Ureter (tissue), 1 donor: ENCODE measurements at places on chromosomes 6 and 20. TPM values are rescaled to one million over a fixed set of nuclear protein-coding genes. Genes with fewer than 3 reads are reported as not detected.
A peak's percentile ranks its signal among the peaks of the same experiment; 100 is the strongest.

PABPC1L gene
- 79.4 TPM for total RNA-seq

RGL2 gene
- 163 TPM for total RNA-seq

- no peak for DNase-seq
Observed at GRCh38 chr6:19665613-19665909, 171.6 kb upstream of the ID4 start.

KCNG1 gene
- 22.4 TPM for total RNA-seq

GGTLC1 gene
- not detected for total RNA-seq

DNA sequence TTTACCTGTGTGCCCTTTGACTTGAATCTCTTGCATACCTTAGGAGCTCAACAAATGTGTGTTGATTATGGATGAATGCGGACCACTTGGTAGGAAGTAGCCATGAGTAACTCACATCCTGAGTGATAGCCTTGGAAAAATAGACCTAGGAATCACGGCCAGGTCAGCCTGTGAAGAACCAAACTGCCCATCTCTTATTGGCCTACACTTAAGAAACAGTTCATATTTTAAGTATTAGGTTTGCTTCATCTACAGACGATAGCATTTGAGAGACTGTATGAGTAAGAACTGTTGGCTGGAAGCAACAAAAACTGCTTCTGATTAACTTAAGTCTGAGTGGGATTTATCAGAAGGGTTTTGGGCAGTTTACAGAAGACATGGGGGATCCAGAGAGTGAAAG lies 320.1 kb upstream of the PRND start:
- DNase-seq: no peak

DNA sequence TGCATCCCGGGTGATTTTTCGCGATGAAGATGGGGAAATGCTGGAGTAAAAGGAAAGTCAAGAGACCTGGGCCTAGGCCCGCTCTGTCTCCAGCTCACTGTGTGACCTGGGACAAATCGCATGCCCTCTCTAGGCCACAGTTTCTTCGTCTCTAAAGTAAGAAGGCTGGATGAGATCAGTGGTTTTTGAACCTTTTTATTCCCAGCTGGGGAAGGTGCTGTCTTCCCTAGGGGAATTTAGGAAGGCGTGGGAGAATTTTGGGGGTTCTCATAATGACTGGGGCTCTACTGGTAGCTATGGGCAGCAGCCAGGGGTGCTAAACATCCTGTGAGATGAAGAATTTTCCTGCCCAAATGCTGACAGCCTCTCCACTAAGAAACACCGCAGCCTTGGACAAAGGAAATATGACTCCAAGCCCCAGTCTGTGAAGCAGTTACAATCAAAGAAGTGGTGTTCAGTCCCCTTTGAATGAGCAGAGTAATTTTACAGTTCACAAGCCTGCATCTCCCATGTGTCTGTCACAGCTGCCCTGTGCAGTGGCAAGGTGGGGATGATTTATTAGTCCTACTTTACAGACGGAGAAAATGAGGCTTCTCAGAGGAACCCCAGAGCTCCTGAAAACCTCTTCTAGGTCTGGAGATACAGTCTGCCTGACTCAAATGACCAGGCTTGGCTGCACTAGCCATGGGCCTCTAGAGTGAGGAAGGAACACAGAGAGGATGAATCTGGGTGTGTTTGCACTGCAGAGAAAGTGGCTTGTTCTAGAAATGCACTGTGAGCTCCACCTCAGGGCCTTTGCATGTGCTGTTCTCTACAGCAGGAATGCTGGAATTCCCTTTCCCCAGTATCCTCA lies 57.2 kb downstream of the RAB44 start:
- no peak for DNase-seq

DNA sequence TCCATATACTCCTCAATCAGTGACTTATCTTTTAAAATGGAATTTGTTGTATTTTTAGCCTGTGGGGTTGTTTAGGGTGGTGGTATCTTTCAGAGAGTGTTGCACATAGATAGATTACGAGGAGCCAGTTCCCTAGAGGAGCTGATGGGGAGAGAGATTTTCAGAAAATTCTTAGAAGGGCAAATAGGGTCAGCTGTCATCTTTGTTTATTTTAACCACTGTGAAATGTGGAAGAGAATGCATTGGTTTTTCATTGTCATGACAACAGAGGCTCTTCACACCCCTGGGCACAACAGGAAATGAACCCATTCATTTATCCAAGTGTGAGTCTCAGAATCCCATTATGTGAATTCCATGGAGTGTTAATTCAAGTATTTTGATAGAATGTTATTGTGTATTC lies 188.4 kb downstream of the JARID2 start:
- DNase-seq: no peak

GRCh38 chr20:63014710-63015109 lies 7.9 kb upstream of the BHLHE23 start:
- no peak for DNase-seq

- no peak for DNase-seq
Observed at GRCh38 chr6:133887156-133887879, 1.6 kb upstream of the TCF21 start.

OLIG3 gene
- total RNA-seq: not detected

GRCh38 chr20:62346398-62347150 lies 20.5 kb downstream of the LAMA5 start:
- DNase-seq: no peak

GRCh38 chr20:41045671-41046070 lies 17.0 kb downstream of the TOP1 start:
- DNase-seq: no peak

GRCh38 chr6:25156123-25156522 lies 123.1 kb upstream of the CARMIL1 start:
- no peak for DNase-seq

DNA sequence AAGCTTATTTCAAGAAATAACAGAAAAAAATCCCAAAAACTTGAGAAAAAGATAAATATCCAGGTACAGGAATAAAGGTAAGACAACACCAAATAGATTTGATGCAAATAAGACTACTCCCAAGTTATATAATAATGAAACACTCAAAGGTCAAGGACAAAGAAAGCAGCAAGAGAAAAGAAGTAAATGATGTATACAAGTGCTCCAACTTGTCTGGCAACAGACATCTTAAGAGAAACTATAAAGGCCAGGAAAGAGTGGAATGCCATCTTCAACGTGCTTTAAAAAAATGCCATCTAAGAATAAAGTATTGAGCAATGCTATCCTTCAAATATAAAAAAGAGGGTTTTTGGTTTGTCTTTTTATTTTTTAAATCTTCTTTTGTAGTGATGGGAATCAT lies 54.2 kb downstream of the REV3L start:
- no peak for DNase-seq

ZBTB2 gene
- 16.6 TPM for total RNA-seq

- no peak for DNase-seq
Observed at GRCh38 chr20:11195899-11196558, 522.2 kb upstream of the JAG1 start.

DNA sequence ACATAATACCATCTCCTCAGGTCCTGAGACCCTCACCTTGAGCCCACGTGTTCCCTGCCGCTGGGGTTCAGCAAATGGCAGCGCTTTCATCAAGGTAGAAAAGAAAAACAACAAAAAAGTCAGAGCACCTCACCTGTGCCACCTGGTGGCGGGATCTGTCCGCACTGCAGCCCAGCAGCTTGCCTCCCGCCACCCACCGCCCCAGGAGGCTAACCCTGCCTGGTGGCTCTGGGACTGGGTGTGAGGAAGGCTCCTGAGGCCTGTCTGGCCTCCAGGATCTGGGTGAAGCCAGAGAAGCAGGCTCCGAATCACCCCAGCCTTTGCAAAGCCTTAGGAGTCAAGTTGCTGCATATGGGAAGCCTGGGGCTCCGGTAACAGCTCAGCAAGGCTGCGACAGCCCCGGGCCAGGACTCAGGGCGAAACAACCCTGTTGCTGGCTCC lies 270.8 kb downstream of the BMP7 start:
- DNase-seq: no peak

- no peak for DNase-seq
Observed at GRCh38 chr20:1422753-1423152, 29.9 kb upstream of the FKBP1A start.

DNA sequence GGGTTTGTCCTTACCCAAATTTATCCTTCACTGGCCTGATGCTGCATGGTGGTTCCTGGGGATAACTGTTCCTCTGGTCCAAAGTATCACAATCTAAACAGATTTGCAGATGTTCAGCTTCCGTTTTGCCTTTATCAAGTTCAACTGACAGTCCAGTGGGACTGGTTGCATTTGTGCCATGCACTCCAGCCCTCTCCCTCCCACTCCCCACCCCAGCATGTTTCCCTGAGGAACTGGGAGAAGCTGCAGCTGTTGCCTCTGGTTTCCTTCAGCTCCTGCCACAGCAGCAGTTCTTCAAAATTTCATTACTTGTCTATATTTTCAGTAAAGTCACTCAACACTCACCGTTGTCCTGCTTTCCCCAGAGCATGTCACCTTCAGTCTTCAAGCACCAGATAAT lies 39.5 kb upstream of the KIF16B start:
- no peak for DNase-seq

GRCh38 chr6:138765896-138766655 lies 7.5 kb upstream of the CCDC28A start:
- no peak for DNase-seq

GRCh38 chr6:16078064-16078463 lies 50.8 kb upstream of the MYLIP start:
- no peak for DNase-seq

GRCh38 chr20:46151936-46152335 lies 33.8 kb downstream of the CD40 start:
- no peak for DNase-seq

TUBB2B gene
- 2.8 TPM for total RNA-seq

SOBP gene
- 12.6 TPM for total RNA-seq

DNA sequence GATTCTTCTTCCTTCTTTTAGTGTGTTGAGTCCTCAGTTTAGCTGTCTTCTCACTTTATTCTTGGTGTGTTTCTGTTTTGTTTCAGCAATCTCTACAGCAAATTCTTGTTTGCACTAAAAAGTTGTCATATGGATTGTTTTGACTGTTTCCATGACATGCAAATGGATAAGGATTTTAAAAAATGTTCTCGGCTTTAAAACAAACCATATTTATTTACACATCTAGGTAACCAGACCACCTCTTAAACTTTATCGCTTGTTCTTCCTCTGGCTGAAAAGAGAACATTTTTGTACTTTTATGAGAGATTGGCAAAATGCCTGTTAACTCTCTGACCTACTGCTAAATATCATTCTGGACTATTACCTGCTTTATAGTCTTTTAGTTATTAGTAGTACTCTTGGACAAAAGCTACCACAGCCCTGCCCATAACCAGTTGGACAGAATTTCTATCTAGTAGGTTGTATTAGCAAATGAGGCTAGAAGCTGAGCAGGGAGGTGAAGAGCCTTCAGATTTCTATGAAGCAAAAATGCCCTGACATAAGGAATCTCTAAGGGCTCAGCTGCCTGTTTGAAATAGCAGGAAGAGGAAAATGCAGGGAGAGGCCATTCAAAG lies 268.3 kb downstream of the CD109 start:
- DNase-seq: no peak

- no peak for DNase-seq
Observed at GRCh38 chr20:31452575-31452974, 12.1 kb downstream of the DEFB123 start.

- no peak for DNase-seq
Observed at GRCh38 chr20:52481443-52481842, 289.9 kb upstream of the ZFP64 start.

- no peak for DNase-seq
Observed at GRCh38 chr20:56316051-56316450, 42.7 kb upstream of the FAM210B start.

GRCh38 chr20:58565461-58566175 lies 50.4 kb upstream of the APCDD1L start:
- no peak for DNase-seq

PSMB9 gene
- 20.1 TPM for total RNA-seq

- DNase-seq: no peak
Observed at GRCh38 chr20:37570419-37570818, 42.7 kb upstream of the BLCAP start.

POPDC3 gene
- not detected for total RNA-seq

BIRC7 gene
- 0.60 TPM for total RNA-seq

DNA sequence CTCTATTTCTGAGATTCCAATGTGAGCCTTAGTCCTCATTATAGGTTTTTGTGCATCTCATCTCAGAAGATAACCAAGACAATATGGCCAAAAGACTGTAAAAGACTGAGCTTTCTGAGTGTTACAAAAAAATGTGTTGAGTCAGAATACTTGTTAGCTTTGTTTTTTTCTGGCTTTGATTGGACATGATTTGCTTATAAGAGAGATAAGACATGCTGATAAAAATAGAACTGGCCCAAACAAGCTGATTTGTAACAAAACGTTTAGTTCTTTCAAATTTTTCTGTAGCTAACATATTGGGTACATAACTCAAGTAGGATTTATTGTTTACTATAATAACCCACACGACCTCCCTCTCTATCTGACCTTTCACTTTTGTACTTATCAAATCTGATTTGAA lies 32.9 kb downstream of the FILIP1 start:
- DNase-seq: no peak

- DNase-seq: peak; percentile 86
Observed at GRCh38 chr20:841568-842546, 8.3 kb downstream of the FAM110A start.

RIPOR3 gene
- total RNA-seq: 5.0 TPM

- no peak for DNase-seq
Observed at GRCh38 chr6:45487645-45488044, 109.9 kb upstream of the SUPT3H start.

- no peak for DNase-seq
Observed at GRCh38 chr6:13048113-13048512, 280.2 kb downstream of the TBC1D7 start.
